ENCODE measurements at places on chromosomes 3 and 15.

DNA sequence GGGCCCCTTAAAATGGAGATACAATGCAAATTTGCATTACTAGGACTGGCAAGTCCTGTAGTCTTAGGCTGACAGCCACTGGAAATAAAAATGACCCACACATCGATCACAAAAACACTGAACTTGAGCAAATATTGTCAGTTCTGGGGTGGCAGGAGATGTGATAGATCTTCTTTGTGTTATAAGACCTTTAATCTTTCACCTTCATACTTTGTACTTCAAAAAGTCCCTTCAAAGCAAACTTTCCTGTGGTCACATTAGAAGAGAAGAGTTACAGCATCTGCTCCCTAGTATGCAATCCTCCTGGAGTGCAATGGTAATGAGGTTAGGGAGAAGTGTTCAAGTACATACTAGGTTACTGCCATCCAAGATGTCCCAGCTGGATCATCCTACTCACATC lies 149.4 kb upstream of the KCNMB2 start:
- no peak for DNase-seq

DNA sequence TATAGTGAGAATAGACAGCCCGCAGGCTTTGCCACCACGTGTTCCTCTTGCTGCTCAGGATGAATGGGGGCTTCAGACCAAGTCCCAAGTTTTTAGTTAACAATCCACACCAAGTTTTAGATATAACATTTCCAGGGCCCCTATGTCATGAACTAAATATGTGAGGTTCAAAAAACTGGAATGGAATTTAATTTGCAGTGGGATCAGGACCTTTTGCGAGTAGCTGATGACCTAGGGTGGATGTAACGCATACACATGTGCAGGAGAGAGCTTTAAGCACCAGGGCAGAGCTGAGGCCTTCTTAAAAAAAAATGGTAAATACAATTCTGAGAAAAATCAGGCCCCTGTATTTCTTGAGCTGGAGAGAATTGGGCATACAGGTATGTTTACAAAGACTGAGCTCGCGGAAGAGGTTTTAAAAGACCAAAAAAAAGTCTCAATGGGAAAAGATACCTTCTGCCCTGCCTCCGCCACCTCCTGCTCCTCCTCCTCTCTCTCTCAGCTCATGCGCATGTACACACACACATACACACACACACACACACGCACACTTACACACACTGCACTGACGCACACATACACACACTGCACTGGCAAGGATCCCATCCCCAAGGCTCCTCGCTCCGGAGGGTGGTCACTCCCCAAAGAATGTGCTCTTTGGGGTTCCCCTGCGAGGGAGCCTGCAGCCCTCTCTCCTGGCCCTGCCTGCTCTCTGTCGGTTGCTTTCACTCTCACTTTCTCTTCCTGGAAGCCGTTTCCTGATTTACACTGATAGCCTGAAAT lies 48.2 kb upstream of the IGF1R start:
- peak; percentile 64 for DNase-seq

DNA sequence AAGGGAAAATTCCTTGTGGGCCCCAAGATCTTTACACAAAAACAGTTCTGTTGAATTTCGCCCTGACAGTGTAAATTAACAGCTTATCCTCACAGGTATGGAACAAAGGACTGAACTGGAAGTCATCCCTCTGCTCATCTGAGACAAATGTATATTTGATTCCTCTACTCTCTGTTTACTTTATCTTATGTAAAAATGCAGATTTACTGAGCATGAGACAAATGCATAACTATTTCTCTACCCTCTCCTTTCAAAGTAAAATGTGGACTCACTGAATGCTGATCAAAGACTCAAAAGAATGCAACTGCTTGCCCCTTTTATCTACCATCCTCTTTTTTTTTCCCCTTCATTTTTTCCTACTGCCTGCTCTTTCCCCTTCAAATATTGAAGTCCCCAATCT lies 98.6 kb upstream of the CRBN start:
- no peak for DNase-seq

GRCh38 chr15:49832511-49832910 lies 211.7 kb downstream of the DTWD1 start:
- peak; percentile 38 for DNase-seq

DNA sequence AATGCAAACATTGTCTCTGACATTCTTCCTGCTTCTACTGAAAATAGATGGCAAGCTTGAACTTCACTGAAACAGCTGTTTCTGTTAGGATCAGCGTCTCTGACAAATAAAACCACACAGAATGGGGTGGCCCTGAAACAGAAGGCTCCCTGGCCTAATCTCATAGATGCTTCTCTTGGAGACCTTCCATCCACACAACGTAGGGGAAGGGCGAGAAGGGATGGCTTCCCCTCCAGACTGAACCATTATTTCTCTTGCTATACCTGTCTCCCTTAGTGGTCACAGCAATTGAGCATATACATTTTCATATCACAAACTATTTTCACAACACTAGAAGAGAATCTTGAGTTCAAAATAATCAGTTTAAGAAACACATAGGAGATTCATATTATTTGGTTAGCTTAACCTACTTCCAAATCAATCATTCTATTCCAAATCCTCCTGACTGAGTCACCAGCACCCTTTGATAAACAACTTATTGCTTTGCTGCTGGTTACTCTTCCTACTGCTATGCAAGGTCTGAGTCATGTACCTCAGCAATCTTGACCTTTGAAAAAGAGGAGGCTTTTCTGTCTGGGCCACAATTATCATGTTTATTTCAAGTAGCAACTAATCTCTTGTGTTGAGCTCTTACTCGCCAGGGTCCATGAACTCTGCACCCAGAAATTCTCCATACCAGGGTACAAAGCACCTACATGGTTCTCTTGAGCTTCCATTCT lies 45.5 kb downstream of the CBLB start:
- DNase-seq = no peak

GRCh38 chr3:144104679-144105078 lies 133.1 kb downstream of the DIPK2A start:
- DNase-seq = no peak

- DNase-seq = no peak
These were observed 50.3 kb downstream of the MRPS25 start for GRCh38 chr3:15014606-15015328.

DNA sequence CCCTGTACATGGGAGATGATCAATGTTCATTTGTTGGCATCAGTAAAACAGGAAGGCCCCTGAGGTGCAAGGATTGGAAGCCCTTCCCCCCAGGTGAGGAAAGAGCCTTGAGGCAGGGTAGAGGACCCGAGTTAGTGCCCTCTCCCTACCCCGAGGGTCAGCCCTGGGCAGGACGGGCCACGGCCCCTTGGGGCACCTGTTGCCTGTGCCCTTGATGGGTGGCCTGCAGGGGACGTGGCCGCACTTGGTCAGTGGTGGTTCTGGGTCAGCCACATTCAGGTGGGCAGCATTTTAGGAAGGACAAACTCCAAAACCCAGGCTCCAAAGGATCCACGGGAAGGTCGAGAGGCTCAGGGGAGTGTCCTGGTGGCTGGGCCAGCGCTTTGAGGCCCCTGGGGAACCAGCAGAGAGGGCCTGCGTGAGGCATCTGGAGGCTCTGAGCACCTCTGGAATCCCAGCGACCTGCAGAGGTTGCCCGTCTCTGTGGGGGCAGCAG lies 15.8 kb upstream of the RPUSD3 start:
- peak; percentile 23 for DNase-seq

DNA sequence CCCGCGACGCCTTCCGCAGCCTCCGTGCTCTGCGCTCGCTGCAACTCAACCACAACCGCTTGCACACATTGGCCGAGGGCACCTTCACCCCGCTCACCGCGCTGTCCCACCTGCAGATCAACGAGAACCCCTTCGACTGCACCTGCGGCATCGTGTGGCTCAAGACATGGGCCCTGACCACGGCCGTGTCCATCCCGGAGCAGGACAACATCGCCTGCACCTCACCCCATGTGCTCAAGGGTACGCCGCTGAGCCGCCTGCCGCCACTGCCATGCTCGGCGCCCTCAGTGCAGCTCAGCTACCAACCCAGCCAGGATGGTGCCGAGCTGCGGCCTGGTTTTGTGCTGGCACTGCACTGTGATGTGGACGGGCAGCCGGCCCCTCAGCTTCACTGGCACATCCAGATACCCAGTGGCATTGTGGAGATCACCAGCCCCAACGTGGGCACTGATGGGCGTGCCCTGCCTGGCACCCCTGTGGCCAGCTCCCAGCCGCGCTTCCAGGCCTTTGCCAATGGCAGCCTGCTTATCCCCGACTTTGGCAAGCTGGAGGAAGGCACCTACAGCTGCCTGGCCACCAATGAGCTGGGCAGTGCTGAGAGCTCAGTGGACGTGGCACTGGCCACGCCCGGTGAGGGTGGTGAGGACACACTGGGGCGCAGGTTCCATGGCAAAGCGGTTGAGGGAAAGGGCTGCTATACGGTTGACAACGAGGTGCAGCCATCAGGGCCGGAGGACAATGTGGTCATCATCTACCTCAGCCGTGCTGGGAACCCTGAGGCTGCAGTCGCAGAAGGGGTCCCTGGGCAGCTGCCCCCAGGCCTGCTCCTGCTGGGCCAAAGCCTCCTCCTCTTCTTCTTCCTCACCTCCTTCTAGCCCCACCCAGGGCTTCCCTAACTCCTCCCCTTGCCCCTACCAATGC lies 2.0 kb downstream of the ISLR start:
- DNase-seq = peak; percentile 57

- no peak for DNase-seq
These were observed 848.6 kb downstream of the IGSF11 start for GRCh38 chr3:118186051-118186450.

- DNase-seq = peak; percentile 55
These were observed 119.9 kb upstream of the TJP1 start for GRCh38 chr15:29942143-29942542.

- no peak for DNase-seq
These were observed 41.7 kb upstream of the B3GNT5 start for GRCh38 chr3:183211352-183211751.

GRCh38 chr3:138694287-138695007 lies 85.9 kb downstream of the FAIM start:
- DNase-seq = no peak

- no peak for DNase-seq
These were observed 116.6 kb downstream of the NTRK3 start for GRCh38 chr15:88139936-88140335.

DNA sequence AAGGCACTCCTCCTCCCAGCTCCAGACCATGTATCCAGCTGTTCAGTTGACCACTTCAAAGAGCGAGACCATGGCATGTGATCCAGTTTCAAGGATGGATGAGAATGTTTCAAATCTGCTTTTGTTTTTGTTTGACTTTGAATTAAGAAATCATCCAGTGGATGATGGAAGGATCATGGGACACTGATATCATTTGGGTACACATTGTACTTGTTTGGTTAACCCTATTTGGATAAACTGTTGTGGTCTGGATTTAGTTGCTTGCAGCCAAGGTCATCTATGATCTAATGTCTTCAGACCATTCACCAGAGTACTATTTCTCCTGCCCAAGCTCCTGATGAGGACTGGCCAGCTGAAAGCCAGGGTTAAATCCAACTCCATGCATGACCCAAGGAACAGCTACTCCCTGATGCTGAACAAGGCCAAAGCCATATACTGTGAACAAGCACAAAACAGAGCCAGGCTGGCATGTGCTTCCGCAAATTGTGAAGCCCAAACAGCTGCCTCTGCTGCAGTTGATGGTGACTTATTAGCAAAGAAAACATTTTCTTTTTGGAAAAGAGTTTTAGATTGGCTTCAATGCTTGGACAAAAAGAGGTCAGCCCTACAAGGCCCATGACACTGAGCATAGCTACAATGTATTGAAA lies 5.2 kb upstream of the ADAMTS17 start:
- DNase-seq = no peak

DNA sequence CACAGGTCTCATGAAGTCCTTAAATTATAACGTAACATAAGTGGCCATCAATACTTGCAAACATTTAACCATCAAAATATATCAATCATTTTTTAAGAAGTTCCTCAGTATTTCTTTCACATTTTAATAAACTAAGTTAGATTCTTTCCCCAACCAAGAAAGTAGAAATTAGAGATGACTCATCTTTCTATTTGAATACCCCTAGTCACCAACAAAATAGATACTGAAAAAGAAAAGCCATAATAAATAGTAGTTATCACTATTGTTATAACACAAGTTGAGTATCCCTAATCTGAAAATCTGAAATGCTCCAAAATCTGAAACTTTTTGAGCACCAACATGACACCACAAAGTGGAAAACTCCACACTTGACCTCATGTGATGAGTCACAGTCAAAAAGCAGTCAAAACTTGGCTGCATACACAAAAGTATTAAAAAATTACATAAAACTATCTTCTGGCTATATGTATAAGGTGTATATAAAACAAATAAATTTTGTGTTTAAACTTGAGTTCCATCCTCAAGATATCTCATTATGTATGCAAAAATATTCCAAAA lies 3.7 kb downstream of the SHQ1 start:
- DNase-seq = no peak

DNA sequence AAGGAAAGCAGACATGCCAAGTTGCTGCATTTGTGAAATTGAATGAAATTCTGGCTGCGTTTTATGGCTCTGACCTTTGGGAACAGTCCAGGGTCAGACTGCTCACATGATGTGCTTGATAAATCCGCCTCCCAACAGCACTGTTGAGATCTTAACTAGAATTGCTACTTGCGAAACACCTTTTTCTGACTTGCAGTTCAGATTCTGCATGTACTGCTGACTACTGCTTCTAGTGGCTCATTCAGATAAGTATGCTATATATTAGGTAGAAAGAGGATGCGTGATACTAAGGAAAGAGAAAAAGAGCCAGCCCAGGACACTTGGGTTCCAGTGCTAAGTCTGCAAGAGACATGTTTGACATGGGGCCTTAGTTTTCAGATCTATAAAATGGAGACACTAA lies 129.4 kb downstream of the LPP start:
- DNase-seq = no peak

DNA sequence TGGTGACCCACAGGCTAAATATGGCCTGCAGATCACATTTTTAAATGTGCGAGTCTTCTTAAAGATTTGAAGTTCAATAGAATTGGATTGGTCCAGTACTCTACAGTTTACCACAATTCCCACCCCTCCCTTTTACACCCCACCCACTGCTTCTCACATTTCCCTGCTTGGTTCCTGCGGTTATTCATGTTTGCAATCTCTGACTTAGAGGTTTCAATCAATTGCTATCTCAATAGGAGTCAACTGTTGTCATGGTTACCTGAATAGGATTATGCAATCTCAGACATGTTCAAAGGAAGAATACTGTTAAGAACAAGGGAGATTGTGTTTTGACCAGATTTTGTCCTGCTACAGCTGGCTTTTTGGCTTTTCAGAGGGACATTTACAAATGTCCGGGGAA lies 4.9 kb upstream of the C3orf49 start:
- peak; percentile 39 for DNase-seq

DNA sequence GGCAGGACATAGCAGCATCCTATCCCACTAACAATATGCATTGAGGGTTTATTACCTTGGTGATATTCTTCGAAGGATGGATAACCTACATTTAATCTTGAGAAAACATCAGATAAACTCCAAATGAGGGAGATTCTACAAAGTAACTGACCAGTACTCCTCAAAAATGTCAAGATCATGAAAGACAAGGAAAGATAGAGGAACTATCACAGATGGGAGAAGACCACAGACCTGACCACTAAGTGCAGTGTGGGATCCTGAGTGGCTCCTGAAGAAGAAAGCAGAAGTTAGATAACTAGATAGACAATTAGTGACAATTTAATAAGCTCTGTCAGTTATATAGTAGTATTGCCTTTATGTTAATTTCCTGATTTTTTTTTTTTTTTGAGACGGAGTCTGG lies 17.7 kb upstream of the CGNL1 start:
- DNase-seq = no peak

GRCh38 chr3:106386050-106386449 lies 517.2 kb upstream of the CBLB start:
- DNase-seq = no peak

- no peak for DNase-seq
These were observed 68.0 kb upstream of the BOC start for GRCh38 chr3:113143353-113143752.

GRCh38 chr3:187746059-187746441 lies 782 bp upstream of the BCL6 start:
- no peak for DNase-seq
